ENCODE measurements at places on chromosomes 5 and 9. TPM values are rescaled to one million over a fixed set of nuclear protein-coding genes. Genes with fewer than 3 reads are reported as not detected.
A peak's percentile ranks its signal among the peaks of the same experiment; 100 is the strongest.

Gene CDX1
- total RNA-seq = not detected

GRCh38 chr5:122259995-122260394 is 52.0 kb upstream of the SNCAIP start:
- no peak for DNase-seq

Gene DDX4
- 0.48 TPM for total RNA-seq

- DNase-seq = no peak
Observed at GRCh38 chr5:167790462-167791260, 500.8 kb upstream of the WWC1 start.

DNA sequence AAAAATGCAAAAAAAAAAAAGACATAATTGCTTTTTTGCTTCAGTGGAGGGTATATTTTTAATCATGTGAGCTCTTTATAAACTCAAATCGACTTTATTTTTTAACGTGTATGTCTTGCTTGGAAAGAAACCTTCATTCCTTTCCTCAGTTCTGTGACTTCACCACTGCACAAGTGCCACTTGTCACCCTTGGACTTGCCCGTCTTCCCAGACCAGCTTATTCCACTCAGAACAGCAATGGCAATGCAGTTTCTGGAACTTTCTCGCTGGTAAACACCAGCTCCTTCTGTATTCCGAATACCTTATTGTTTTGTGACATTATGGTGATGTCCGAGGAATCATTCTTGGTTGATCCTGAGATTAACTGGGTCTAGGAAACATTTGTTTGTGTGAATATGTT is 440.5 kb upstream of the ADAMTS16 start:
- DNase-seq = no peak

GRCh38 chr5:66713998-66714397 is 117.8 kb downstream of the MAST4 start:
- DNase-seq = no peak

Gene SLC45A2
- total RNA-seq = 0.19 TPM

DNA sequence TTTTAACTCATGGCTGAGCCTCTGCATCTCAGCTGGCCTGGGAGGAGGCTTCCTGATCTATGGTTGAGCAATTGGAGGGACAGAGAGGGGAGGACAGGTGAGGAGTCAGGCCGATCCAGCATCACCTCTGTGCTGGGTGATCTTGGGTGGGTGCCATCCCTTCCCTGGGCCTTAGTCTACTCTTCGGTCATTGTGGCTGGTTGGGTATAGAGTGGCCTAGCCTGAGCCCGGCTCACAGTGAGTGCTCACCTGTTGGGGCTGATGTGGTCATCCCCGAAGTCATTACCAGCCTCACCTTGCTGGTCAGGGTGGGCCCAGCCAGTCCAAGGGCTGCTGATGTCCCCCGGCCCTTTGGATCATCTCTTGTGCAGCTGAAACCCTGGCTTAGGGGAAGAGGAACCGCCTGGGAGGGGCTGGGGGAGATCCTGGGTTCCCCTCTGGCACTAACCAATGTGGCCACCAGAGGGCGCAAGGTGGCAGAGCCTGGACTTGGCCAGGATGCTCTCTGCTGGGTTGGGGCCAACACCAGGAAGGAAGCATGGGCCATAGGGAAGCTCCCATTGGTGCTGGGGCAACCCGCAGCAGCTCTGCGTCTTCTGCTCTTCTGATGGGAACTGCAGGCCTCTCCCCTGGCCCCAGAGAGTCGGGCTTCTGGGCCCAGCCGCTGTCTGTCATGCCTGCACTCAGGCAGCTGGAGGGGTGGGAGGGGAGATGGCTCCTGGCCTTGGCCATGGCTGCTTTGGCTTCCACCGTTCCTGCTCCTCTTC is 17.3 kb upstream of the ODF2 start:
- DNase-seq = peak; percentile 87

GRCh38 chr9:86407022-86407421 is 52.8 kb upstream of the TUT7 start:
- DNase-seq = no peak

DNA sequence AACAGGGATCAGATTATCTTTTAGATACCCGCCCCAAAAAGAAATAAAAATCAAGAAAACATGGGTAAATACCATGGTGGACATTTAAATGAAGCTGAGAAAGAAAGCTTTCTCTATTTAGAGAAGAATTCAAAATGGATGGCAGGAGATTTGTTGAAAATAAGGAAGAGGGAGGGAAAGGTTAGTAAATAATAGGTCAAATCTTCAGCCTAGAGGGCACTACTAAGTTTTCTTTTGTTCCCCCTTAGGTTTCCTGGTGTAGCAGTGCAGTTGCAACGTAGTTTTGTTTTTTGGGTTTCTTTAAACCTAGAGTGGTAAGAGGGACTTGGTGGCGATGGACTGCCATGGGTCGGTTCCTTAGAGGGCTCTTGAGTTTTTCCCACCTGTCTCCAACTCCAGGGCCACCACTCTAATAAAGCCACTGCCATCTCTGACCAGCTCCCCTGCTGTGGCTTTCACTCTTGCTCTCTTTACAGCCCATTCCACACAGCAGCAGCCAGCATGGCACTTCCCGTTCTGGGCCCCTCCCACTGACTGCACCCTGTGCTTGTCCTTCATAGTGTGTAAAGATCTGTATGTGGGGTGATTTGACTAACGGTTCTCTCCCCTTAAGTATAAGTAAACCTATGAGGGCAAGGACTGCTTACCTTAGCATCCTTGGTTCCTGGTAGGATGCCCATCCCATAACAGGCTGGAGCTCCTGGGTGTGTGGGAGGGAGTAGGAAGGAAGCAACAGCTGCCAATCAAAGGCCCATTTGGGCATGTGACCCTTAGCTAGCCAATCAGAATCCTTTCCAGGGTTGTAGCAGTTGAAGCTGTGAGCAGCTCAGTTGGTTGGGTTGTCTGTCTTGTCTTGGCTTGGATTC is 118.3 kb downstream of the SLC1A3 start:
- peak; percentile 44 for DNase-seq

DNA sequence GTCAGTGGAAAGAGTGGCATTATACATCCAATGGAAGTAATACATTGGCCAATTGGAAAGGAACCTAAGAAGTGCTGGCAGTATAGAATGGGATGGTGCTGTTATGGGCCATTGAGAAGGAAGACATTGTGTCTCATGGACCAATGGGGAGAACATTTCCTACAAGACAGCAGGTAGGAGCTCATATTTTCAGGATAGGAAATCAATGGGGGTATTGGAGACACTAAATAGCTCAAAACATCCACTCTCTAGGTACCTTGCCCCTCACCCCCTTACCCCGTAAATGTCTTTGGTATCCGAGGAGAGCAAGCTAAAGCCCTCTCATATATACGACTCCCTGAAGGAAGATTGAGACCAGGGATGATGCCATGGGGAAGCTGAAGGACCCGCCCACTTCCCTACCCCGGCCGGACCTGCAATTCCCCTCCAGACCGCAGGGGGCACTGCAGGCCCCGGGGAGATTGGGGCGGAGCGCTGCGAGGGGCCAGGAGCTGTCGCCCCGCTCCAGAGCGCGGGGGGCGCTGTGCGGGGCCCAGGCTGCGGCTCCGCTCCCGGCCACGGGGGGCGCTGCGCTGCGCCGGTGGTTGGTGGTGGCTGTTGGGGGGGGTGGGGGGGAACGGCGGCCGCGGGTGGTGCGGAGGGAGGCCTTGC is at the start of gene KDM3B:
Gene KDM3B (plus strand): TSS at position 615 of the 651 bp plus-strand sequence. CDS start 111 bp downstream, outside the sequence.
- peak; percentile 88 for DNase-seq

DNA sequence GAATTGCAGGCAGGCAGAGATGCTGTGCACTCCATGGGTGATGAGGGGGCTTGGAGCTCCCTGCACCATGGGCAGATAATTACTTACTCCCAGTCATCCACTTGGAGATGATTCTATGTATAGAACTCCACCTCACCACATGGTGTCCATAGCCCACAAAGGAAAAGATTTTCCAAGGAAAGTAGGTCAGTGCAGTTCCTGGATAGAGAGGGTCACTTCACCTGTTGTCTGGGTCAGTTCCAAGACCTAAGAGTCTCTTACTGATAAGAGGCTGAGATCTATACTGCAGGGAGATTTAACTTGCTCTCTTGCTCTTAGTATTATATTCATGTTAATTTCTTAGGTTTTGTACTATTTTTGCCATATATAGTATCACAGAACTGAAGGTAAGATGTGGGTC is 113.9 kb upstream of the BRINP1 start:
- no peak for DNase-seq

DNA sequence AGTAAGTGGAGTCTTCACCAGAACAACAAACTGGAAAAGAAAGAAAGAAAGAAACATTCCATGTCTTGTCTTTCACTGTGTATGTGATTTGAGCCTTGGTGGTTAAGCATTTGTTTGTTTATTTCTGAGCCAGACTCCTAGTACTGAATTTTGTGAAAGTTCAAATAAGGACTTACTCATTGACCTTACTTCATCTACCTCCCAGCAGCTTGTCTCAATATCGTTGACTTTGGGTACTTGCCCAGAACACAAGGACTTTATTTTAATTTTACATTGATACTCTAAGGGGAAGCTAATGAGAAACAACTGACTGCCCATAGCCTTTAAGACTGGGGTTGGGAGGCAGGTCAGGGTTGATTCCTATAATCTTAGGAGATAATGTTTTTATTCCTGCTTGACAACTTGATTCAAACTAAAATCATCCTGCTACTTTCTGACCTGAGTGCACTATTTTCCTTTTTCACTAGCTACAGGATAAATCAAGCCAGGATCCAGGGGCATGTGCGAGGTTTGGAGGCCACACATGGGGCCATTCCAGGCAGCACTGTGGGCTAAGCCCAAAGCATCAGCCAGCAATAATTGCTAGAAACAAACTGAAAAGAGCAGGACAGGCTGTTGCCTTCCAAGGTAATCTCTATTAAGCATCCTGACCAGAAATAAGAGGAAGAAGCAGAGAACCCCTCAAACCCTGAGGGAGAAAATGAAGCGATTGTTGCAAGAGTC is 138.9 kb upstream of the RUSC2 start:
- DNase-seq = no peak

GRCh38 chr5:172111852-172112225 is 76.2 kb downstream of the STK10 start:
- no peak for DNase-seq

DNA sequence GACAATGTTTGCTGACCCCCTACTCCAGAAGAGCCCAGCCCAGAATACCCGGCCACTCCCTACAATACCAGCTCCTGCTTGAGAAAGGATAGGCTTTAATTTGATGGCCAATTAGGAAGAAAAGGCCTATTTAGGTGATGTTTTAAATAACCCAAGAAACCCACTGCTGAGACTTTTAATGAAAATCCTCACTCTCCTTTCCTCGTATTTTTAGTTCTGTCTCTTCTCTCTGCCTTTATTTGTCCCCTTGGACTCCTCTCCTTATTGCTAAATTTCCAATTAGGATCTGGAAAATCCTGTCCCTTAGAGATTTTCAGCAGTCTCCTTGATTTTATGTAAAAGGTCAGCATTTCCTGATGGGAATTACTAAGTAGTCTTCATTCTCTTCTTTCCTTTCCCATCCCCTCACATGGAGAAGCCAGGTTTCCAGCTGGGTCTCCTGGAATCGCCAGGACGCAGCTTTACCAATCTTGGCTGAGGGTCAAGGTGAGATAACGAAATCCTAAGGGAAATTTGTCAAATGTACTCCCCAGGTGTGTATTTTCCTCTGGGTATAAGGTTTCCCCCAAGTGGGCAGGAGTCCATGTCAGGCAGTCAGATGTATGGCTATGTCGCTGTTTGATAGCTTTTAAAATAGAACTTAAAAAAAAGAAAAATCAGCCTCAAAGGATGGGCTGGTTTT is 11.7 kb downstream of the STC2 start:
- no peak for DNase-seq

GRCh38 chr5:74500110-74500917 is 140.2 kb downstream of the ENC1 start:
- no peak for DNase-seq

DNA sequence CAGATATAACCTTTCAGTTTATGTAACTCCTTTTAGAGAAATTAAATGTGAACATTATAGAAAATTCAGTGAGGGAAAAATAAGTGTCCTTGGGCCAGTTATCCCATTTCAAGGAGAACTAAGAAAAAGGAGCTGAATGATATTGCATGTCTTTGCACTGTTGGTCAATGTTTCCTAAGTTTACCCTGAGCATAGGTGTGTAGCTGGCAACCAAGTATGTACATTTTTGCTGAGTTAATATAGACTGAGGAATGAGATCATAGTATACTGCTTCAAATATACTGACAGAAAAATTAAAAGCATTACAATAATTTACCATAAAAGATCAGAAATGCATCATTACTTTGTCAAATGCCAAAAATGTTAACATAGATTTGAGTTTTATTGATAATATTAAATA is 2128.7 kb upstream of the C9orf72 start:
- DNase-seq = no peak

Gene SEMA5A
- 0.12 TPM for total RNA-seq

GRCh38 chr5:74140409-74140808 is 500.1 kb downstream of the ENC1 start:
- DNase-seq = no peak

Gene AQP7
- 0.35 TPM for total RNA-seq

DNA sequence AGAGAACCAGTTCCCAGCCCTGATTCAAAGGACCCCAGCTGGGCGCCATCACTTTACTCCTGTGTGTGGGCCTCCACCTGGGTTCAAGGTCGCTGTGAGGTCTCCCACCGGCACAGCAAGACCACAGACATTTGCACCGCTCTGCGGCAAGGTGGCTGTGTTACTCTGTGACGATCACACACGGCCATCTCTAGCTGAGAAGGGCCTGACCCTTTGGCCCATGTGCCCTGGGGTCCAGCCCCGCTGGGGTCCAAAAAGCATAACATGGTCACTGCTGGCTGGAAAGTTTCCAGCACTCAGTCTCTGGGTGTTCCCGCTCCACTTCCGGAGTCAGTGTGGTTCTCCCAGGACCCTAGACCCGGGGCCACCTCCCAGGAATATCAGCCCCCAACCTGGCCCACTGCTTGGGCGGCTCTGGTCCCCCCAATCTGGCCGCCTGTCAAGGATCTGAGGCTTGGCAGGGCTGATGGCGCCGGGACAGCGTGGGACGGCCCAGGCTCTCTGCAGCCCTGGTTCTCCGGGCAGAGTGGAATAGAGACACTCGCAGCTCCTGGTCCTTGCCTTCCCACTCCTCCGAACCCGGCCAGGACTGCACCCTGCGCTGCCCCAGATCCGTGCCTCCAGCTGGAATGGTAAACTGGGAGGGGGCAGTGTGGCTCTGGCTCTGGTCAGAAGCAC is 3.9 kb upstream of the LMX1B start:
- no peak for DNase-seq

Gene QRFP
- total RNA-seq = not detected

Gene NMUR2
- total RNA-seq = not detected

GRCh38 chr9:131869348-131869747 is 129.5 kb upstream of the RAPGEF1 start:
- DNase-seq = no peak

DNA sequence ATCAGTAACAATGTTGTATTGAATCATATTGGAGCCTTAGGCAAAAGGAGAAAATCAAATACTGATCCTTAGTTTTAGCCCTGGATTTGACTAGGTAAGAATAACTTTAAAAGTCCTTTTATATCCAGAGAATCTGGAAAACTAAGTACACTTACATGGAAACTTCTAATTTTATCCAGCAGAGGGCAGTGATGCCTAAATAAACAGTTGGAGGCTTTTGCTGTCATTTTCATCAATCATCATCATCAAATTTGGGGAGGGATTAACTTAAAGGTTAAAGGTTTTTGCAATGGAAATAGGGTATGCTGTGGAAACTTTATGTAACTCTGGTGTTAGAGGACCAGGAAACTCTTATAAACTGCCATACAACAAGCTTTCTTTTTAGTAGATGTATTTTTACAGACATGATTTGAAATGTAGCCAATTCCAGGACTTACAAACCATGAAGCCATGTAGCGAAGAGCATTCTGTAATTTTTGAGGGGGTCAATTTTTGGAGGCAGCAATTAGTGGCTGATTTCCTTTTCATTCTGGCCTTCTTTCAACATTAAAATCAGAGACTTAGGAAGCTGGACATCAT is 112.7 kb downstream of the OSTF1 start:
- DNase-seq = peak; percentile 46

GRCh38 chr5:143314659-143315058 is 88.8 kb downstream of the NR3C1 start:
- no peak for DNase-seq

Gene PRDM9
- total RNA-seq = not detected
